HTR-8/SVneo (cell line): ENCODE measurements at places on chromosomes 5 and 9.

DNA sequence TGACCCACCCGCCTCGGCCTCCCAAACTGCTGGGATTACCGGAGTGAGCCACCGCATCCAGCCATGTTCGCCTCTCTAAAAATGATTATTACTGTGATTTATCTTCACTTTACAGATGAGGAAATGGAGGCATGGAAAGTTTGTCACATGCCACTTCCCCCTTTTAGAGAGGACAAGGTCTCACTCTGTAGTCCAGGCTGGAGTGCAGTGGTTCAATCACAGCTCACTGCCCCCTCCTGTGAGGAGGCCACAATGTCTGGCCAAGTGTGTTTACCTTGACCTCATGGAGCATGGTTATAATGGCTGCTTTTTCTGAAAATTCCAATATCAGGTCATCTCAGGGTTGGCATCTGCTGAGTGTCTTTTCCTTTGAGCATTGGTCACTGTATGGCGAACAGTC lies 6.7 kb downstream of the PRRT1B start:
- no peak for DNase-seq

GRCh38 chr5:160044391-160044804 lies 35.5 kb downstream of the TTC1 start:
- DNase-seq, result no peak

DNA sequence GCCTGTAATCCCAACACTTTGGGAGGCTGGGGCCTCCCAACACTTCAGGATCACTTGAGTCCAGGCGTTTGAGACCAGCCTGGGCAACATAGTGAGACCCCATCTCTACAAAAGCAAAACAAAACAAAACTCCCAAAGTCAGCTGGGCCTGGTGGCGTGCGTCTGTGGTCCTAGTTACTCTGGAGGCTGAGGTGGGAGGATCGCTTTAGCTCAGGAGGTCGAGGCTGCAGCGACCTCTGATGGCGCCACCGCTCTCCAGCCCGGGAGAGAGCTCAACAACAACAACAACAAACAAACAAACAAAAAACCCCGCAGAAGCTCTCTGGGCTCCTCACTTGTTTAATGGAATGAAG lies 528 bp downstream of the ACOT12 start:
- DNase-seq, result no peak

GRCh38 chr9:3526997-3527940 lies 1.5 kb upstream of the RFX3 start:
- DNase-seq, result no peak

GRCh38 chr5:115602591-115603125 lies 379 bp upstream of the TICAM2 start:
- DNase-seq, result no peak

GRCh38 chr9:108684288-108685025 lies 171.3 kb downstream of the ACTL7B start:
- DNase-seq, result no peak

GRCh38 chr9:29220596-29221251 lies 1647.4 kb upstream of the C9orf72 start:
- no peak for DNase-seq

- no peak for DNase-seq
Observed at GRCh38 chr5:64653766-64654560, 36.3 kb upstream of the SHISAL2B start.

- no peak for DNase-seq
Observed at GRCh38 chr5:120251898-120252297, 212.2 kb upstream of the PRR16 start.

GRCh38 chr9:93243112-93243511 lies 59.2 kb downstream of the WNK2 start:
- DNase-seq, result no peak

DNA sequence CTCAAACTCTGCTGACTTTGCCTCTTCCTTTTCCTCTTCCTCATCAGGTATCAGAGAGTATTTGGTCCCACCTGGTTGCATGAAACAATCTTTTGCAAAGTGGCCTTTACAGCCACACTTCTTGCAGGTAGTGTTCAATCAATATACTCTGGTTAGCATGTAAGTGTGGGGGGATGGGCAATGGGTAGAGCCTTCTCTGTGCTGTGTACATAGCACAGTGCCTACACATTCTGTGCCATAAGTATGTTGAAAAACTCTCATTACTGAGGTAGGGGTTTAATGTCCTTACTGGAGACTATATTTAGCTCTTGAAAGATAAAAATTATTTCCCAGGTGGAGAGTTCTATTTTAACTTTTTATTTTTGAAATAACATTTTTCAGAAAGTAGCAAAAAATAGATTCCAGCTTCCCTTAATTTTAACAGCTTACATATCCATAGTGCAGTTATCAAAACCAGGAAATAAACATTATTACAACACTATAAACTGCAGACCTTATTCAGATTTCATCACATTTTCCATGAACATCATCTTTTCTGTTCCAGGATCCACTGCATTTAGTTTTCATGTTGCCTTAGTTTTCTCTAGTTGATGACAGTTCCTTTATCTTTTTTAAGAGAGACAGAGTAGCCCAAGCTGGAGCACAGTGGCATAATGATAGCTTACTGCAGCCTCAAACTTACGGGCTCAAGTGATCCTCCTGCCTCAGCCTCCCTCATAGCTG lies 15.1 kb downstream of the TTC1 start:
- no peak for DNase-seq

- DNase-seq, result peak; percentile 41
Observed at GRCh38 chr5:179166886-179167841, 107.0 kb downstream of the ZNF354C start.

DNA sequence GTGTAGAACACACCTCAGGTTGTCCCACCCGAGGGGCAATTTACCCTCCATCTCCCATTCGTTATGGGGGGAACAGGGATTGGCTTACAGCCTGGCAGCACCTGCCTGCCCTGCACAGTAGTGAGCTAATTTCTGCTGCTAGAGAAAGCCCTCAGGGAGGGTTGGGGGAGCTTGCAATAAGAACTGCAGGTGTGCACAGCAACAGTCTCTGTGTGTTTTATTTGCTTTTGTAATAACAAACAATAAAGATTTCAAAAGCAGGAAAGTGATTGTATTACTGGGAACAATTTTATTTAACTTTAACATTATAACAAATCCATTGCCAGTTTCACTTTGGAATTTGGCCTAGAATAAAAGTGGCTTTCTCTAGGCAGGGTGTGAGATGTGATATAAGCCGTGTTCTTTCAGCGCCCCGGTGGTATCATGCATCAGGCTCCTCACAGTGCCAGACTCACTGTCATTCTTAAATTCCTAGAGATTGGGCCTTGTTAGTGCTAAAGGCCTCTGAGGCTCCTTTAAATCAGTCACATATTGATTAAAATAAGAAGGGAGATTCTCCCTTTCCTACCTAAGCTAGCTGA lies 81.1 kb downstream of the RMI1 start:
- no peak for DNase-seq

DNA sequence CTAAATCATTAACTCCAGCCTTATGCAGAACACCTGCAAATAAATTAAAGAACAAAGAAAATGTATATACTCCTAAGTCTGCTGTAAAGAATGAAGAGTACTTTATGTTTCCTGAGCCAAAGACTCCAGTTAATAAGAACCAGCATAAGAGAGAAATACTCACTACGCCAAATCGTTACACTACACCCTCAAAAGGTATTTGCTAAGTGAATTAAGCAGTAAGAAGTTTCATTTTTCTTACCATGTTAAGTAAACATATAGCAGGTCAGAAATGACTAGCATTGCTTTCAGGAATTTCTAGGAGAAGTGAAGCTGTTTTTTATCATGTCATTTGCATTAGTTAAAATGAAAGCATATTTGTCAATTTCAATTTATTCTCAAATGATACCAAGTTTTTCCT lies 92.7 kb downstream of the MELK start:
- DNase-seq, result no peak

DNA sequence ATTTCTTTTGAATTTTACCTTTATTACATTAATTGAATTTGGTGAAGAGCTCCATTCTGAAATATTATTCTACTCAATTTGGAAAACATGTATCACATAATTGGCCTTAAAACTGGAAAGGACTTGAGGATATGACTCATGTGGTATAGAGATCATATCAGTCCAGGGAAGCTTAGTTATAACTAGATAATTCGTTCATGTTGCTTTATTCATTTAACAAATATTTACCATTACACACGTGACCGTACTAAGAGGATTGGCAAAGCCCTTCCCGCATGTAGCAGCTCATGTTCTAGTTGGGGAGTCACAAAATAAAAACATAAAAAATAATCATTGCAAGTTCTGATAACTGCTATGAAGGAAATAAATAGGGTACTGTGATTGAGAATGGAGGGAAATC lies 1816.5 kb downstream of the MAT2B start:
- DNase-seq, result peak; percentile 46

DNA sequence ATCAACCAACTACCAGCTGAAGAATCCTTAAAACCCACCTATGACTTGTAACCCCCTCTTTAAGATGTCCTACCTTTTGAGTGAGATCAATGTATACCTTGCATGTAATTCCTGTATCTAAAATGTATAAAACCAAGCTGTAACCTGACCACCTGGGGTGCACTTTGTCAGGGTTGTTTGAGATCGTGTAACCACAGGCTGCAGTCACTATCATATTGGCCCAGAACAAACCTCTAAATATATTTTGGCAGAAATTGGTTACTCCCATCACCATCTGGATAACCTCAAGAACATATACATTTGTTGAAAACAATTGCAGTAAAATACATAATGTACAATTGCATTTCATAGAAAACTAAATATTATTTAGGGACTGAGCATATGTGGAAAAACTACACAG lies 8.4 kb downstream of the CARNMT1 start:
- DNase-seq, result no peak

- DNase-seq, result no peak
Observed at GRCh38 chr5:69300537-69301203, 31.9 kb downstream of the CCDC125 start.

DNA sequence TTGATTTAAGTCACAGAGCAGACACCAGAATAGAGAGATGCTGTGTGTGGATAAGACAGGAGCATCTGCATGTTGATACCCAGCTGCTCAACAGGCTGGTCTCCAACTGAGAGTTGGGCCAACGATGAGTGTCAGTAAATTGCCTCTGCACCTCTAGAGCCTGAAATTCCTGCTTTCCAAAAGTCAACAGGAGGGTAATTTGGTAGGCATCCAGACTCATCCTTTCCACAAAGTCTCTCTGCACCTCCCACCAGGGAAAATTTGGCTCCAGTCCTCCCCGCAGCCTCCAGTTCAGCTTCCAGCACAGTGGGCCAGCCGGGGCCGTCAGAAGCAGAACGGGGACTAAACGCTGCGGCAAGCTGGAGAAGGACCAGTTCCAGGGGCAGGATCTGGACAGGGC lies 136.9 kb downstream of the RFK start:
- DNase-seq, result no peak

DNA sequence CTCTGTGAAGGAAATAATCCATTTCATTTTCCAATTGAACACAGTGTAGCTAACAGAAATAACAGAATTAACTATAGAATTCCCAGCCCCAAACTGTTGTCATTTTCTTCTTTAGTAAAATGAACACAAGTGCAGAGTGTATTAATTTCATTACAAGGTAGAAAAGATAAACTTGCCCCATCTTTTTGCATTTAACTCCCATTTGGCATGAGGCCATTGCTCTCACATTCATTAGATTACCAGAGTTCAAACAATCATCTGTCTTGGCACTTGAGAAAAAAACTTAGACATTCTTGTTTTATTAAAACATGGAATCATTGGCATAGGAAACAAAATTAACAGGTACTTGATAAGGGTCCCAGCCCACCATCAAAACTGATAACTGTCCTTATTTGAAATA lies 821.5 kb upstream of the C9orf72 start:
- DNase-seq, result no peak

DNA sequence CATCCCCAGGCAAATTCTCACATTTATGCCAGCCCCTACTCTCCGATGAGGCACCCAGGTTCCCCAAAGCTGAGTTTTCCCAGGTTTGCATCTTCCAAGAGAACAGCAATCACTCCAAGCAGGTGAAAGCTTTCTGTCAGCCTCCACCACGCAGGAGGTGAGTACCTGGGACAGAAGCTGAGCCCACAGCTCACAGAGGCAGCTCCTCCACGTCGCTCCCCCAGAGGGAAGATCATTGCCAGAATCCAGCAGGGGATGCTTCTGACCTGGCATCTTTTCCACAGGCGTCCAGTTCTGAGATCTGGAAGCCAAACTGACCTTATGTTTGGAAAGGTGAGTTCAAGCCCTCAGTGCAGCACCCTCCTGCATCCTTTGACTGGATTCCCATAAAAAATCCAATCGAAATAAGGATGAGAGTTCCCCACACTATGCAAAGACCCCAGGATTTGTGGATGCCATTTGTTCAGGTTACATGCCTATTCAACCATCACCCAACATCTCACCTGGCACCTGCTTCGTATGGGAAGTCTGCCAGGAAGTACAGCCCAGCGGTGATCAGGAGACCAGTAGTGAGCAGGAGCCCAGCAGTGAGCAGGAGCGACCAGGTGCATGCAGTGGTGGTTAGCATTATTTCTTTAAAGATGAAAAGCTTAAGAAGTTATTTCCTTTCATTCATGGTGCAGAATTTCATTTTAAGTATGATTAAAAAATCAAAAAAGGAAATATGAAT lies 47.4 kb upstream of the OLFM1 start:
- no peak for DNase-seq

- no peak for DNase-seq
Observed at GRCh38 chr9:89515416-89515815, 17.5 kb upstream of the SEMA4D start.

GRCh38 chr9:135664801-135665794 lies 2.0 kb downstream of the LCN9 start:
- DNase-seq, result no peak

GRCh38 chr9:125536167-125536772 lies 170.7 kb downstream of the MAPKAP1 start:
- DNase-seq, result no peak

GRCh38 chr9:95112436-95113280 lies 204.9 kb downstream of the FANCC start:
- DNase-seq, result no peak

GRCh38 chr5:84741056-84741455 lies 356.4 kb upstream of the EDIL3 start:
- DNase-seq, result no peak

- no peak for DNase-seq
Observed at GRCh38 chr9:110065532-110065931, 142.4 kb downstream of the C9orf152 start.

DNA sequence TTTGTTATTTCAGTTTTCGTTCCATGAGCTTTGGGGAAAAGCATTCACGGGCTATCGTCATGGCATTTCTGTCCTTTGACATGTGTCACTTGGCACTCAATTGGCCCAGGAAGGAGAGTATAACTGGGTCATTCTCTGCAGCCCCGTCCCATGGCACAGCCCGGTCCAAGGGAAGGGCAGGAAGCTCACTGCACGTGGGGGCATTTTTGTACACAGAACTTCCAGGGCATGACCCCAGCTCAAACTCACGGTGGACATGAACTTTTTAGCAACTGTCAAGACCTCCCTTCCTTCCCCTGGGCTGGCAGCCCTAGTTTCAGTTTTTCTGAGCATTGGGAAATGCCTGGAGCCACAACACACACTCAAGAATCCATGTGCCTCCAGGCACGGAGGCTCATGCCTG lies 161.6 kb upstream of the PANK3 start:
- DNase-seq, result no peak

- no peak for DNase-seq
Observed at GRCh38 chr5:77643654-77644370, 5.3 kb upstream of the OTP start.

GRCh38 chr5:53191548-53192165 lies 82.1 kb upstream of the MOCS2 start:
- DNase-seq, result no peak

GRCh38 chr5:143209881-143210395 lies 193.5 kb downstream of the NR3C1 start:
- DNase-seq, result no peak

GRCh38 chr5:135223891-135224625 lies 175.0 kb downstream of the MACROH2A1 start:
- no peak for DNase-seq
